ENCODE measurements at places on chromosomes 3 and 15.
A peak's percentile ranks its signal among the peaks of the same experiment; 100 is the strongest.

DNA sequence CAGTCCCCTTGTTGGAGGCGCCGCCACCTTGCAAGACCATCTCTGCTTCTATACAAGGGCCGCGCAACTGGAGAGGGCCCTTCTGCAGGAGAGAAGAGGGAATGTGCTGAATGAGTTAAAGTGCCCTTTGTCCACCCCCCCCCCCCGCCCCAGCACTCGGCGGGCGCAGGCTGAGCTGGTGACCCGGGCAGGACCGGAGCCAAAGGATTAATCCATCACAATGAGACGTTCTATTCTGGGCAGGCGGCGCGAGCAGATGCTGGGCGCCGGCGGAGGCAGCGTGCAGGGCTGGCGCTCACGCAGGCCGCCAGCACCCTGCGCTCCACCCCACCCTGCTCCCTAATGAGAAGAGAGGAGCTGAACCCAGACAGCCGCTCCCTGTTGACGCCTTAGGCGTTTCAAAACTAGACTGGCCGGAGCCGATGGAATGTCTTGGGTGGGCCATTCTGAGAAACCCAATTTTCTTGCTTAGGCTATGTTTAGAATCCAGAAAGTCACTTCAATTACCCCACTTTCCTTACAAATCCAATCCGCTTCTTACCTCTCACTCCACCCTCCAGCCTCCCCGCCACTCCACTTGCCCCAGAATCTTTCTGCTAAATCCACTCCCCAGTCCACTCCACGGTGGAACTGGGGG is 32.9 kb downstream of the GJD2 start:
- peak; percentile 65 for DNase-seq

- DNase-seq = no peak
Measured at GRCh38 chr15:29135309-29135657, 134.3 kb downstream of the NSMCE3 start.

- DNase-seq = no peak
Measured at GRCh38 chr3:13569641-13570390, 20.9 kb downstream of the FBLN2 start.

GRCh38 chr3:196694941-196695848 is 16.9 kb downstream of the CEP19 start:
- DNase-seq = no peak

DNA sequence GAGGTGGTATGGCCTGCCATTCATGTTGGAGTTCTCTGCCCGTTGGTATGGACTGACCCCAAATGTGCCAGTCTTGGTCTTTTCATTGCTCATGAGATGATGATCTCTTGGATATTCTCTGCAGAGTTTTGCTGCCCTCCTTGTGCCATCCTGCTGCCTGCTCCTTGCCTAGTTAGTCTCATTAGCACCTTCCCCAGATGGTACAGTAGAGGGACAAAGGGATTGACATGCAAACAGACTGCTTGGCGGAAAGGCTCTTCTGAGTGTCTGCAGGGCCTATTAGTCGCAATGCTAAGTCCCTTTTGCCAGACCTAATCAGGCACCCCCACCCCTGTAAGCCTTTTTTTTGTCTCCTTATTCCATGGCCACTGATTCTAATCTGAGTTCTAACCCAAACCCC is 90.6 kb downstream of the ARNT2 start:
- DNase-seq = no peak

DNA sequence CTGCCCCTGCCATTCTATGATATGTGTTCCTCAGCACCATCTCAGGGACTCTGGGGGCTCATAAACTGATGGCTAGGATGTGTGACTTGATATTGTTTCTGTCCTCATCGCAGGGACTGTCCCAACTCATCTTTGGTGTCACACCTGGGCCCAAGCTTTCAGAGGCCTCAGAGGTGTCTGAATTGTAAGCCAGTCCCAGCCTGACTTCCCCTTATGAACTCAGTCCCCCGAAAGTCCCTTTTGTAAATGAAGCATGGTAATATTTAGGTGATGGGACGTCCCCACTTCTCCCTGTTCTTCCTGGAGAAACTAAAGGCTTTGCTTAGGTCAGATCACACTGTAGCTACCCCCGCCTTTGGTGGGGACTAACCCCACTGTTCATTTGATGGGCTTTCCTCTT is 142.4 kb upstream of the TLE3 start:
- no peak for DNase-seq

- DNase-seq = no peak
Measured at GRCh38 chr15:88747631-88748030, 55.6 kb upstream of the ACAN start.

DNA sequence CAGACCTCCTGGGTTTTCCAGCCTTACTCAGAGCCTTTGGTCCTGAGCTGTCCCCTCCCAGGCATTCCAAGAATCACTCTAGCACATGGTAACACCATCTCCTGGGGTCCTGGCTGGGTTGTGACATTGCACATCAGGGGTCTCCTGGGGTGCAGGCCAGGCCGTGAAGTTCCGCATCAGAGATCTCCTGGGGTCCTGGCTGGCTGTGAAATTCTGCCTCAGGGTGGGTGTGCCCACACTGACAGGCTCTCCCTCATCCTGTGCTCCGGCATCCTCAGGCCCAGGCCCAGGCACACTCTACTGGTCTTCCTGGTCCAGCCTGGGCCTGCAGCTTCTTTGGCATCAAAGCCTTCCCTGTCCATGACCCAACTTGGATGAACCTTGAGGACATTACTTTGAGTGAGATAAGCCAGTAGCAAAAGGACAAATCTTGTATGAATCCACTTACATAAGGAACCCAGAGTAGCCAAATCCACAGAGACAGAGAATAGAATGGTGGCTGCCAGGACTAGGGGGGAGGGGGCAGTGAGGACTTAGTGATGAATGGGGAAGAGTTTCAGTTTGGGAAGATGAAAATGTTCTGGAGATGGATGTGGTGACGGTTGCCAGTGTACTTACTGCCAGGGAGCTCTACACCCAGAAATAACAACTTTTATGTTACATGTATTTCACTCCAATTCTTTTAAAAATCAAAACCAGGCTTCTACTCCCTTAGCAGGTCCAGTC is 49.1 kb upstream of the KLF13 start:
- no peak for DNase-seq

GRCh38 chr3:7203969-7204847 is 343.3 kb downstream of the GRM7 start:
- DNase-seq = no peak

DNA sequence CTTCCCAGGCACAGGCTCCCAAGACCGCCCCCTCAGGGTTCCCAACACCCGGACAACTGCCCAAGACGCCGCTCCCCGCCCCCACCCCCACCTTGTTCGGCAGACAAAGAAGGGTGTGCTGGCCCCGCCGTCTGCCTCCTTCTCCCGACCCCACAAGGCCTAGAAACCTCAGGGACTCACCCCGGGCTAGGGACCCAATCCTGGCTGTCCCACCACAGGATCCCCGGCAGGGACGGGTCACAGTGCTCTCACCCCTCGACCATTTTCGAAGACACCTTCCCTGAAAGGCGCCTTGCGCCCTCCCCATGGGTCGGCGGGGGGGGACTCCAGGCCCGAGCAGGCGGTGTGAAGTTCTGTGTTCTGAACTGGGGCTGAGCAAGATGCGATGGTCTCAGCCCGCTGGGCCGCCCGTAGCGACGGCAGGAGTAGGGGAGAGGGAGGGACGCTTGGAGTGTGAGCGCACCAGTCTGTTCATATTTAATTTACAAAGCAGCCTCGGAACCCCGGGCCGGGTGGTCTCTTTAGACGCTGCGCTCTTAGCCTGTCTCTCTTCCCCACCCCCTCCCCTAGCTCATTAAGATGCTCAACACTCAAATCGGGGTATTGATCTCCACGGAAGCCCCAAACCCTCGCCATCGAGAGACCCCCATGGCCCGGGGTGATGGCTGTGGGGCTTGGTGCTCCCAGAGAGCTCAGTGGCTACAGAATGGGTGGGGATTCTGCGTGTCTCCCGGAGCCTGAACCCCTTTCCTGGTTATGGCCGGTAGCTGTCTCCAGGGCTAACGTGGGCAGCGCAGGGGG is 1.4 kb upstream of the ISLR2 start:
- no peak for DNase-seq

DNA sequence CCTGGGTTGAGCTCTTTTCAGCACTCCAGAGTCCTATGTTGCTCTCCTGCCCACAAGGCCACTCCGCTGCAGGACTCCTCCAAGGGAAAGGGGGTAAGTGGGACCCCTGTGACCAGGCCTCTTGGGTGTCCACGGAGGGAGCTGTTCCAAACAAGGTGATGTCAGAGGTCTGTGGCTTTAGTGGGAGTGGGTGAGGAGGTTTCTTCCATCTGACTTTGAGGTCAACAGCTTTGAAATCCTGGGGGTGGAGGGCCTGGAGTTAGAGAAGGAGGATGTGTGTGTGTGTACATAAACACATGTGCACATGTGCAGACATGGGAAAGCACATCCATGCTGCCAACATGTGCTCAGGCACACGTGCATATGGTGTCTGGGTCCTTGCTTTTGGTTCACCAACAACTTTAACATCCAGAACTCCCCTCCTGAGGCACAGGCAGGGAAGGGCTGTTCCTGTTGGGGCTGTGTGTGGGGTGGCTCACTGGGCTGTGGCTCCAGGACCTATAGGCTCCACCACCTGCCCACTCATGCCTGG is 51.4 kb upstream of the TMEM115 start:
- DNase-seq = no peak

DNA sequence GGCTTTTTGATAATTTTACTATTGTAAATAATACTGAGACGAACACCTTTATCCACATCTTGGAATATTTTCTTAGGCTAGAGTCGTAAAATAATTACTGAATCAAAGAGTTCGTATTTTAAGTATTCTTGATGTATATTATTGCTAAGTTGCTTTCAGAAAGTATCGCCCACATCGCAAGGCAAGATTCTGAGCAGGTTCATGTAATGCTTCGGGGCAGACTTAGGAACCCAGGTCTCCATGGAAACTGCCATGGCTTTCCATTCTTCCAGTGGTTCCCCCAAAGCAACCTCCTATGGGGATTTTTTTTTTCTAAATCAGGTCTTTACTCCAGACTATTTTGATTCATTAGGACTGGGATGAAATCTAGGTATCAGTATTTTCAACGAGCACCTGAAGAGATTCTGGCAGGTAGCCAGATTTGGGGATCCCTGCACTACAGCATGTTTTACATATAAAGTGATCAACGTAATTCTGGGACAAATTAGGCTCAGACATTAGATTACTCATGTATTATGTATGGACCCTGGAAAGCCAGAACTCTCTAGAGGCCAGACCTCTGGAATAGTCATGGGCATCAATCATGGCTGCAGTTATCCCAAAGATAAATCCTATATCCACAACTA is 86.5 kb downstream of the B3GNT5 start:
- DNase-seq = no peak

GRCh38 chr15:83993591-83993990 is 242.0 kb upstream of the GOLGA6L4 start:
- DNase-seq = no peak

- no peak for DNase-seq
Measured at GRCh38 chr15:71089801-71090200, 25.5 kb upstream of the THSD4 start.

DNA sequence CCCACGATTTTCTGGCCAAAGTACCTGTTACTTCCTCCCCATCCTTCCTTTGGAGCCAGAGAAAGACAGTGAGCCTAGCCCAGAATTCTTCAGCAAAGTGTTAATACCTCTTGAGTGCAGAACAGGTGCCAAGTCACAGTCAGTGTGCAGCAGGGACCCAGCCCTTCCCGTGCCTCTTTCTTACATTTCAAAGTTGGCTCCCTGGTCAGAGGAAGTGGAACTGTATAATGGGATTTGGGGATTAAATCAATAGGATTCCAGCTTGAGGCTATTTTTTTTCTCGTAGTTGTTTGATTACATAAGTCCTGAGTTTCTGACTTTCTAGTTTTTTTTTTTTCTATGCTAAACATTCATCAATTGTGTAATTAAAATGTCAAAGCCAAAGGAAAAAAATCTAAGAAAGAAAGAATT is 52.6 kb upstream of the ABHD10 start:
- DNase-seq = peak; percentile 22

DNA sequence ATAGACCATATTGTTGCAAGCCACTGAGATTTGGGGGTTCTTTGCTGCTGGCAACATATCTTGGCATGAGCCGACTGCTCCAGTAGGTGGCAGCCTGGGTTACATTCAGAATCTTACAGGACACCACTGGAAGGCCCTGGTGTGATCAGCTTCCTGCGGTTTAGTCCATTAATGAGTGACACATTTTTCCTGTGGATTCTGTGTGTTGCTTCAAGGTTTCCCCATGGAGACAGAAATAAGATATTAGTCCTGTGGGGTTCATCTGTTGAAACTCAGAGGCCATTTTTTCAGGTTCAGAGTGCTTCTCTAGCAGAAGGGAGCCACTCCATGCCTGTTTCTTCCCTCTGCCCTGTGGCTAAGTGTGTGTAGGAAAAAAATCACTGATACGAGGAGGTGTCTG is 116.2 kb downstream of the MFSD1 start:
- peak; percentile 52 for DNase-seq

DNA sequence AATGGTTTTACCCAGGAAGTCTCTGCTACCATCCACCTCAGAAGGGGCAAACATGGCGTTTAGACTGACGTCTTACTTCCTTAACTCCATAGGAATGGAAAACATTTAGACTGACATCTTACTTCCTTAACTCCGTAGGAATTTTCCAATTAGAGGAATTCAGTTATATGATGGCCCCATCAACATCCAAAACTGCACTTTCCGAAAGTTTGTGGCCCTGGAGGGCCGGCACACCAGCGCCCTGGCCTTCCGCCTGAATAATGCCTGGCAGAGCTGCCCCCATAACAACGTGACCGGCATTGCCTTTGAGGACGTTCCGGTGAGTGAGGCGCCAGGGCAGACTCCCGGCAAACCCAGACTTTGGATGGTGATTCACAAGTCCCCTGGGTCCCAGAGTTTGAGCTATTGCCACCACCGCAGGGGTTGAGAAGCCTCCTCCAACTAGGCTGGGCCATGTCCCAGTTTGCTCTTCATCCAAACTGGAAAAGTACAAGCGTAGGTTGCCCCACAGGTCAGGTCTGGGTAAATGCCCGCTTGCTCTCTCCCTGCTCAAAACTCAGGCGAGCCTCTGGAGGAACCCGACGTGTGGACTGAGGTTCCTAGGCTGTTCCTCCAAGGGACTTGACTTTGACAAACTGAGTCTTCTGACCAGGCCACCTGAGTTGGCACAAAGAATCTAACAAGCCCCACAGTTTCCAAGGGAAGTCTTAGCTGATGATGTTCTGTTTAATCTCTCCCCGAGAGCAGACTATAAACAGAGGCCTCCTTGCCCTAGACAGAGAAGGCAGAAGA is 57.7 kb downstream of the MESD start:
- no peak for DNase-seq

DNA sequence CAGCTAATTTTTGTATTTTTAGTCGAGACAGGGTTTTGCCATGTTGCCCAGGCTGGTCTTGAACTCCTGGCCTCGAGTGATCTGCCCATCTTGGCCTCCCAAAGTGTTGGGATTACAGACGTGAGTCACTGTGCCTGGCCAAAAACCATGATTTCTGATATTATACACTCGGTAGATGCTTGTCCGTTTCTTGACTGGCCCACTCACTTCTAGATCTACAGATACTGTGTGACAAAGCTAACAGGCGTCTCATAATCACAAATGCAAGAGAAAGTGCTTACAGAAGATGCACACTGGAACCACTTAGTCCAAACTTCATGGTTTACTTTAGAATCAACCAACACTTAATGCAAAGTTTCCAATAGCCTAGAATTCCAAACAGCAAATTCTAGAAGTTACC is 8.4 kb downstream of the PROK2 start:
- no peak for DNase-seq

GRCh38 chr15:58701376-58701775 is 48.1 kb downstream of the ADAM10 start:
- DNase-seq = no peak

- DNase-seq = no peak
Measured at GRCh38 chr15:63480441-63480821, 24.0 kb upstream of the USP3 start.

Measured in HTR-8/SVneo (cell line).